ENCODE measurements at places on chromosomes 5 and 9. TPM values are rescaled to one million over a fixed set of nuclear protein-coding genes. Genes with fewer than 3 reads are reported as not detected.

The PCDHGB6 gene
- total RNA-seq = 1.4 TPM

The MARCOL gene
- total RNA-seq = not detected

The INSL6 gene
- total RNA-seq = not detected

The KCNV2 gene
- not detected for total RNA-seq

The LEAP2 gene
- not detected for total RNA-seq

The RAB3C gene
- not detected for total RNA-seq

The PCDHA12 gene
- total RNA-seq = not detected
